Fibroblast of skin of left quadriceps (primary cell): ENCODE measurements at places on chromosomes 12 and 14.

DNA sequence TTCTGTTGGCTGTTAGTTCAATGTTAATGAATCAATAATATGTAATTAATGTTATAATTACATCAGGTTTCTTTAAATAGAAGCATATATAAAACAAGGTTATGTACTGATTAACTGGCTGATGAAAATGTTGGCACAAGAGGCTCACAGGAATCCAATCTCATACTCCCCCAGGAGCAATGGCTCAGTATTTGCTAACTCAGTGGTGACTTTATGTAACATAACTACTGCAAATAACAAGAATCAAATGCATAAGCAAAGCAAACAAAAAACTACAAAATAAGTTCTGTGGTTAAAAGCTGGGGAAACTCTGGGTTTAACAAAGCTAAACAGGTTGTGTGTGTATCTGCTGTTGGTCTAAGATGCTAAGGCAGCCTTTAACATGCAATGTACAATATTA lies 27.7 kb upstream of the BBS10 start:
- no peak for DNase-seq

DNA sequence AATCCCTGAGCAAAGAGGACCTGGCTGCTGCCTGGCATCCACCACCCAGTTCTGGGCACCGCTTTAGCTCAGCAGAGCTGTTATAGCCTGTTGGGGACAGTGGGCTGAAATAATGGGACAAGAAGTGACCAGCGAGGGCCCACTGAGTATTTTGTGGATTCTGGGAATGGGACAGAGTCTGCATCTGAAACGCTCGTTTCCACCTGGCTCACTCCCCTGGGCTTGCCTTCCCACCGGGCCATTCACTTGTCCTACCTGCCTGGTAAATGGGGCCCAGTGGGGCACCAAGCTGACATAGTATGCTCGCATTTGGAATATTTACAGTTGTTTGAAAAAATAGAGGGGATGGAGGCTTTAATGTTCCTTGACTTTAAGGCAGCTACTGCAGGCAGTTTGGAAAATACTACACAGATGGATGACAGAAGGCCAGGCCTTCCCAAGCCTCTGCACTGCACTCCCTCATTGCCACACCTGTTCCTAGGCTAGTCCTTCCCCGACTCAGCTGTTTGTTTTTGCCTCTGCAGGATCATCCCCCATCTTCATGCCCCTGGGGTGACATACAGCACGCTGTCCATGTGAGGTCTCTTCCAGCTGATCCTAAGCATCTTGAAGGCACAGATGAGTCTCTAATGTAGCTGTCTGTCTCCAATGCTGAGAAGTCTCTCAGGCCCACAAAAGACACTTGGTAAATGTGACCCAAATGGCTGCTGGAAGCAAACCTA lies 61.3 kb upstream of the DICER1 start:
- DNase-seq = no peak

DNA sequence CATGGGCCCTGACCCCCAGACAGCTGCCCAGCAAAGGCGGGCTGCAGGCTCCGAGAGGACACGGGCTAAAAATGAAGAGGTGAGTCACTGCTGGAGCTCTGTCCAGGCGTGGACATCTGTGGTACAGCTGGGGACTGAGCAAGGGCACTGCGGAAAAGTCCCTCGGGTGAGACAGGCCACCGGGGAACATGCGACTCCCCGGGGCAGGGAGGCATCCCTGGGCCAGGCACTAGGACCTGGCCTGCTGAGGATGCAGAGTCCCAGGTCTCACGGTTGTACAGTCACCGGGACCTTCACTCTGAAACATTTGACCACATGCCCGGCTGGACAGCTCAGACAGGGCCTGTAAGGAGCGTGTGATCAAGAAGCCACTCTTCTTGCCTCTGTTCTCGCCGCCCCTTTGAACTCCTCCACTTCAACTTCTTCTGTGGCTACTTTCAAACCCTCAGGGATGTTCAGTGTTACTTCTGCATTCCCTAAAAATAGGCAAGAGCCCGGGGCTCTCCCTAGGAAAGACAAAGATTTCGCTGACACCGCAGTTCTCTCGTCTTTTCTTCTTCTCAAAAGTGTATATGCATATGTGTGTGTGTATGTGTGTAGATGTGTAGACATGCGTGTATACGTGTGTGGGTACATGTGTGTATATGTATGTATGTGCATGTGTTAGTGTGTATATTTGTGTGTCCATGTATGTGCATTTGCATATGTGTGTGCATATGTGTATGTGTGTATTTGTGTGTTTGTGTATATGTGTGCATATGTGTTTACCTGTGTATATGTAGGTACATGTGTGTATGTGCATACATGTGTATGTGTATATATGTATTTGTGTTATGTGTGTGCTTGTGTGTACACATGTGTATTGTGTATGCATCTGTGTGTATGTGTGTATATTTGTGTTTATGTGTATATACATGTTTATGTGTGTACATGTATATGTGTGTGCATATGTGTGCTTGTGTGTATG lies 5.0 kb upstream of the RFLNA start:
- DNase-seq = no peak

DNA sequence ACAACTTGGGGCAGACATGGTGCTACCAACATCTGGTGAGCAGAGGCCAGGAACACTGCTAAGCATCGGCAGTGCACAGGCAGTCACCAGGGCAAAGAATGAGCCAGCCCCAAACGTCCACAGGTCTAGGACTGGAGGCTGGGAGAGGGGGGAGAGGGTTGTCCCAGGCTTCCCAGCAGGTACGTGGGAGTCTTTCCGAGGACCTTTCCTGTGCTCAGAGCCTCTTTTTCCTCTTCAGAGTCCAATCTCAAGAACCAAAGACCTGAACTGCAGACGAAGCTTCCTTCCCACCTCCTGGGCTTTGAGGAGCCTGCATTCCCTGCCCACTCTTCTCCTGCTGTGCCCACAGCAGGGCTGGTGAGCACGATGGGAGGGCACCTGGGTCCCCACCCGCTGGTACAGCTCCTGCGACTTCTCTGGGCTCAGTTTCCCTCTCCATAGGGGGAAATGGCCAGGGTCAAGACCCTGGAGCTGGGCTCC lies 48.7 kb downstream of the DLK1 start:
- no peak for DNase-seq

DNA sequence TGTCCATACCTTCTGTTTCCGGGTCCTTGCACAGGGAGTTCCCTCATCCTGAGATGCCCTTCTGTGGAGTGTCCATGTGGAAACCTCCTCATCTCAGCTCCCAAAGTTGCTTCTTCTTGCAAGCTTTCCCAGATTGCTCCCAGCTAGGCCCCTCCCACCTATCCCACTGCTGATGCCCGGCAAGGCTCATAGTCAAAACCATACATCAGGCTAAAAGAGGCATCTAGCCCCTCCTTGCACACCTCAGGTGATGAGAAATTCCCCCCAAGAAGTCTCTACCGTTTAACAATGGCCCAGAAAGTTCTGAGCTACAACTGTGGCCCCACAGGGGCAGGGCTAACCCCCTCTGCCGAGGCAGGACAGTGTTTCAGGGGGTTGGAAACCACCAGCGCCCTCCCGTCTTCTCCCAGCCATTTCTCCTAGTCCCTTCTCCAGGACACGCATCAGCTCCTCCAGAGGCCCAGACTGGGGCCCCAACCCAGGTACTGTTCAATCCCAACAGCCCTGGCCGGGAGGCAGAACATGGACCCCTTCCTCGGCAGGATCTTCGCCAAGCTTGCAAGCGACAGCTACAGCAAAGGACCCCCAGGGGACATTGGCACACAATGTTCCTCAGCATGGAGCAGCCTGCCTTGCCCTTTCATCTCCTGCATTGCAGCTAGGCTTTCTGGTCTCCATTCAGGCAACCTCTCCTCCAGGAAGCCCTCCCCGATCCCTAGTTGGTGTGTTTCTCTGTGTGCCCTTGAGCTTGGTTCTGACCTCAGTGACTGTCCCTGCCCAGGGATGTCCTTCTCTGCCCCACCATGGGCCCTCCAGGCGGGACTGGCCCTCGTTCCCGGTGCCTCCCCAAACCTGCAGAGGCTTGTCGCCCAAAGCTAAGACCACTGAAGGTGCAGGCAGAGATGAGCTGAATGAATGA lies 4.5 kb upstream of the BEGAIN start:
- no peak for DNase-seq

- DNase-seq = no peak
Measured at GRCh38 chr12:3683670-3684069, 69.2 kb downstream of the CRACR2A start.

DNA sequence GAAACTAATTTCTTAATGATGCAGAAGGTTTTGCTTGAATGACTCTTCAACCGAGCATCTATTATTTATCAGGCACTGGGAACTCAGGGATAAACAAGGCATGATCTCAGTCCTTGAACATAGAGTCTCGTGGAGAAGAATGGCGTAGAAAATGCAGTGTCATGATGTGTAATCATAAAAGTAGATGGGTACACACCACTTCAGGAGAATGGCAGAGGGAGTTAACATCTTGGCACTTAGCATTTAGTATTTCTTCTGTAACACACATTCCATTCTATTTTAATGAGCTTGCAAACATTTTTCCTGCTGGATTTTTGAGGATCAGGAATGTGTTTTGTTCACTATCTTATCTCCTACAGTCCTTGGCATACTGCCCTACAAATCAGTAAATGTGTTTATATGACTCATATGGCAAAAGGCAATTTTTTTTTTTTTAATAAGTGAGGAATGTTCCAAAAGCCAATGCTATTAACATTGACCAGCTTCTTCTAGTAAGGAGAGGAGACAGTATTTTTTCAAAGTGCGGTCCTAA lies 3.8 kb downstream of the TXNRD1 start:
- DNase-seq = peak; percentile 97

DNA sequence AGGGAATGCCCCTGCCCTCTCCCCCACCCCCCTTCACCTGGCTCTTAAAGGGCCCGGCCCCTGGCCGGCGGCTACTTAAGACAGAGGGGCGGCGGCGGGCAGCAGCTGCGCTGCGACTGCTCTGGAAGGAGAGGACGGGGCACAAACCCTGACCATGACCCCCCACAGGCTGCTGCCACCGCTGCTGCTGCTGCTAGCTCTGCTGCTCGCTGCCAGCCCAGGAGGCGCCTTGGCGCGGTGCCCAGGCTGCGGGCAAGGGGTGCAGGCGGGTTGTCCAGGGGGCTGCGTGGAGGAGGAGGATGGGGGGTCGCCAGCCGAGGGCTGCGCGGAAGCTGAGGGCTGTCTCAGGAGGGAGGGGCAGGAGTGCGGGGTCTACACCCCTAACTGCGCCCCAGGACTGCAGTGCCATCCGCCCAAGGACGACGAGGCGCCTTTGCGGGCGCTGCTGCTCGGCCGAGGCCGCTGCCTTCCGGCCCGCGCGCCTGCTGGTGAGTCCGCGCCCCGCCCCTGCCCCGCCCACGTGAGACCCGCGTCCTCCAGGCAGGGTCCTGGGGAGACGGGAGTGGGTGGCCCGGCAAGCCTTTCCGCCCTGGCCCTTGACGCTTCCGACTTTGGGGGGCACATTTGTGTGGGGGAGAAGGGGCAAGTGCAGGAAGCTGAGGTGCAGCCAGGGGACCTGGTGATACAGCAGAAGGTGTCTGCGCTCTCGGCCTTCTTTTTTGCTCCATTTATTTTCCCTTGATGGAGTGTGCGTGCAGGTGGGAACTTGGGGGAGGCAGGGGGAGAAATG lies at the start of gene IGFBP6:
IGFBP6 (plus strand) TSS at position 104 of the 790 bp plus-strand sequence; CDS start at position 155, 51 bp downstream.
- no peak for DNase-seq

DNA sequence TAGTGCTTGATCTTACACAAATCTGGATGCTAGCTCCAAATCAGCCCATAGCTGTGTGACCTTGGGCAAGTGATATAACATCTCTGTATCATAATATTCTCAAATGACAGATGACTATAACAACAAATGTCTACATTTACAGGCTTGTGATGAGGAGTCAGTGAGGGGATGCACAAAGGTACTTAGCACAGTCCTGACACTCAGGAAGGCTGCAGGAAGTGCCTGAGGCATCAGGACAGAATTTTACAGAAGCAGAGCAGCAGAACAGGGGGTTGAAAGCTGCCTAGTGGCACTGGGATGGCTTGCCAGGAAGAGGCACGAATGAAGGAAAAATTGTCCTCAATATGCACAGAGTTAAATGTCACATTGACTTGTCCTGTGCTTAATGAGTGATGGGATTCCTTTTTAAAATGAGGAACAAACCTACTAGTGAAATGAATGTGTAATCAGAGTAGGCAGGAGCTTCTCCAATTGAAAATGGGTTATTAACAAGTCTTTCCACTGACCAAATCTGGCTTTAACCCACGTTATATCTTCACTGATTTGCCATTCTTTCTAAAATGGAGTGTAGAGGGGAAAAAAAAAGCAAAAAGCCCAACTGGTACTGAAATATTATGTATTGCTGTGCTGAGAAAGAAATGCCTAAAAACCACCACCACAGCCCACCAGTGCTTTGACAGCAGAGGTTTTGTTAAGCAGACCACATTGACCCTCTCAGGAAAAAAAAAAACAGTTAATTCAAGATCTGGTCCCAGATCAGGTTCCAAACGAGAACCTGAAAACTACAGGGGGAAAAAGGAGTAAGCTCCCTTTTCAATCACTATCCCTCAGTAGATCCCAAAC lies 11.6 kb downstream of the BTG1 start:
- DNase-seq = no peak

- no peak for DNase-seq
Measured at GRCh38 chr12:22289250-22289649, 45.3 kb downstream of the ST8SIA1 start.

DNA sequence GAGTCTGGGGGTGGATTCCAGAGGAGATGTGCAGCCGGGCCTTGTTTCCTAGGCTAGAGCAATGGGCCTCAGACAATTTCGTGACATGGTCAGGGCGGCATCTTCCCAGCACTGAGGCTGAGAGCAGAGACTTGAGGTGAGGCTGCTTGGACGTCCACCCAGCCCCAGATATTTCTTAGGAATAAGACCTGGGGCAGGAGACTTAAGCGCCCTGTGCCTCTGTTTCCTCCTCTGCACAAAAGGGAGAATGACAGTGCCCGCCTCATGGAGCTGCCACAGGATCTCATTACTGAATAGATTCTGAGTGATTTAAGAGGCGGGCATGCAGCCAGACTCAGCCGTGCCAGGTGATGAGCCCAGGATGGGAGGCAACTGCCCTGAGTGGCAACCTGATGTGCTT lies 297.9 kb upstream of the SFSWAP start:
- no peak for DNase-seq

- DNase-seq = no peak
Measured at GRCh38 chr12:42767326-42767954, 177.9 kb upstream of the PRICKLE1 start.

- DNase-seq = no peak
Measured at GRCh38 chr14:50647753-50648152, 20.4 kb downstream of the SAV1 start.

DNA sequence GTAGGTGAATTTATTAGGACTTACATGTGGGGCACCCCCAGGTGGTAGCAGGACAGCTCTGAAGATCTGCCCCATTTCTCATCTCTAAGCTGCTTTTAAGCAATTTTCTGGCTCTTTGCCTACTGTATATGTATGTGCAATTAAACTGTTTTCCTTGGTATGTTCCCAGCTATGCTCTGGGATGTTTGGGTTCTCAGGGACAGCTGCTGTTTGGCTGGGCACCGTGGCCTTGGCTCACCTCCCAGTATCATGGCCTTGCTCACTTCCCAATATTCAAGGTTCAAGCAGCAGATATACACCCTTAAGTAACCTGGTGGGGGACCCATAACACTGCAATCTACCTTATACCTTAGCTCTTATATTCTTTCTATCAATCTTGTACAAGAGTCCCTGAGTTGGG lies 53.7 kb upstream of the KITLG start:
- no peak for DNase-seq

GRCh38 chr14:103231376-103232019 lies 102.5 kb upstream of the EIF5 start:
- no peak for DNase-seq

GRCh38 chr12:52837413-52837741 lies 3.3 kb upstream of the KRT79 start:
- no peak for DNase-seq

- no peak for DNase-seq
Measured at GRCh38 chr12:101256266-101256665, 23.6 kb upstream of the UTP20 start.
